Fibroblast of lung (primary cell): ENCODE measurements at places on chromosomes 11 and 22. TPM values are rescaled to one million over a fixed set of nuclear protein-coding genes. Genes with fewer than 3 reads are reported as not detected.

The GRAMD1B gene
- 0.26 and 0.83 TPM in 2 replicates for total RNA-seq

The NTM gene
- total RNA-seq, result 9.2 and 28.6 TPM in 2 replicates

- H3K4me1 ChIP-seq, result peaks cover 5% of the 10 kb centered on the region
- peak; percentile 94 for DNase-seq
- no peaks in the 10 kb centered on the region for H3K36me3 ChIP-seq
- no peaks in the 10 kb centered on the region for H3K27me3 ChIP-seq
- H3K27ac ChIP-seq, result no peak overlapping the region
Observed at GRCh38 chr11:121841487-121842191, 274.4 kb downstream of the BLID start.

- DNase-seq, result peak; percentile 44
- no peak overlapping the region for H3K4me3 ChIP-seq
- H3K36me3 ChIP-seq, result peaks cover 2% of the 10 kb centered on the region
Observed at GRCh38 chr11:108302121-108302785, 79.4 kb downstream of the ATM start.

GRCh38 chr11:73198677-73199076, 19.4 kb upstream of the P2RY2 start:
- no peak for DNase-seq
- no peaks in the 10 kb centered on the region for H3K4me1 ChIP-seq
- H3K4me3 ChIP-seq, result no peak overlapping the region
- no peaks in the 10 kb centered on the region for H3K36me3 ChIP-seq
- peaks cover 12% of the 10 kb centered on the region for H3K27me3 ChIP-seq

DNA sequence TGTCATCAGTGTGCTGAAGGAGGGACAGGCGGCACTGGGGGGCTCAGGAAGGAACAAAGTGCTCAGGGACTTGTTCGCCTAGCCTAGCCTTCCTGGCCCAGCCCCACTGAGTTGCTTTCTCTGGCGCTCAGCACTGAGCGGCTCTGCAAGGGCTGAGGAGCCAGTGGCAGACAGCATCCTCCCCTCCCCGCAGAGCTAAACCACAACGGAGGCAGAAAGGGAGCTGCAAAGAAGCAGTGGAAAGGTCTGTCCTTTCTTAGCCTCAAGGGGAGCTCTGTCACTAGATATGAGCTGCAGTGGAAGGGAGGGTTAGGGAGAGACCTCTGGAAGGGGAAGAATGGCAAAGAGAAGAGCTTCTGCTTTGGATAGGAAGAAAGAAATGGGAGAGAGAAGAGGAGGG, 89.7 kb upstream of the PHOX2A start:
- DNase-seq, result peak; percentile 10
- H3K27me3 ChIP-seq, result no peaks in the 10 kb centered on the region
- H3K27ac ChIP-seq, result no peak overlapping the region
- H3K4me3 ChIP-seq, result no peak overlapping the region
- no peaks in the 10 kb centered on the region for H3K36me3 ChIP-seq

DNA sequence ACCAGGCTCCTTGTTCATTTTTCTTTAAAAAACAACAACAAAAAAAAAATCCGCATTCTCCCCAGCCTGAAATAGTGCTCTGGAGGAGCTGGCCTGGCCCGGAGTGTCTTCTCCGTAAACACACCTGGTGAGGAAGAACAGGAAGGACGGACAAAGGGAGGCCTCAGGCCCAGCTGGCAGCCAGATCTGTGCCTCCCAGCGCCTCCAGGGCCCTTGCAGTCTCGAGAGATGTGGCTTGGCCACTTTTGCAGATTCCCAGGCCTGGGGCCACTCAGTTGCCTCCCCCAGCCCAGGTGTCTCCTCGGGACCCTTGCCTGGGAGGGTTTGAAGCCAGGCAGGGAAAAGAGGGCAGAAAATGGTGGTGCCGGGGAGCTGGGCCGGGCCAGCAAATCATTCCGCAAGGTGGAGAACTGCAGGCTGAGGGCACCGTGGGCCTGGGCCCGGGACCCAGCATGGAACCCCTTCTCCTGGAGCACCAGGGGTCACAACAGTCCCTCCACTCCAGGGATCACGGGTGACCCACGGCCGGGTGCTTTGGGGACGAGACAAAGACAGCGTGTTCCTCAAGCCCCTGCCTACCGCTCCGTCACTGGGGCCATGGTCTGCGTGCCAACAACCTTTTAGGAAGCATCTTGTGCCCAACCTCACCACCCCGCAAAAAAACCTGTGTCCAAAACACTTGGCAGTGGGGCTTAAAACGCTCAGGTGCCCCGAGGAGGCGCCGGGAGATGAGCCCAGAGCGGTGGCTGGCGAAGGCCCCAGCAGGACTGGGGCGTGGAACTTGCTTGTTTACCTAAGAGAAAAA, 67.1 kb upstream of the WNT7B start:
- peaks cover 3% of the 10 kb centered on the region for H3K36me3 ChIP-seq
- no peaks in the 10 kb centered on the region for H3K27me3 ChIP-seq
- H3K4me1 ChIP-seq, result peaks cover 23% of the 10 kb centered on the region
- H3K27ac ChIP-seq, result peak overlapping the region; percentile 86

DNA sequence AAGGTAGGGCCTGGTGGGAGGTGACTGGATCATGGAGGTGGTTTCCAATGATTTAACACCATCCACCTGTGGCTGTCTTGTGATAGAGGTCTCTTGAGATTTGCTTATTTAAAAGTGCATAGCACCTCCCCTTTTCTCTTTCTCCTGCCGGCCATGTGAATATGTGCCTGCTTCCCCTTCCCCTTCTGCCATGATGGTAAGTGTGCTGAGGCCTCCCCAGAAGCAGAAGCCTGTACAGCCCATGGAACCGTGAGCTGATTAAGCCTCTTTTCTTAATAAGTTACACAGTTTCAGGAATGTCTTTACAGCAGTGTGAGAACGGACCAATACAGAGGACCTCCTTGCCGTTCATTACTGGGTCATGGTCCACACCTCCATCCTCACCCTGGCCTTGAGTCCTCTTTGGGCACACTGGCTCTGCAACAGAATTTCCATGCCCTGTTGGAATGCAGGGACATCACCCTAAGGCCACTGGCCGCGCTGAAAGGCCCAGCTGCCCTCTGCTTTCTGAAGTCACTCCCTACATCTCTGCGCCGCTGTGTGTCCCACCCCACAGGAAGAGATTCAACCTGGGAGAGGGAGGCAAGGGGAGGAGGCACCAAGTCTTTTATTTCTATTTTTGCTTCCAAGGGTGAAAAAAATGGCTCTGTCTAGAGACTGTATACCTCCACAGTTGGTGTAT, 49.0 kb upstream of the DKK3 start:
- H3K36me3 ChIP-seq, result no peaks in the 10 kb centered on the region
- H3K4me3 ChIP-seq, result no peak overlapping the region
- H3K27ac ChIP-seq, result no peak overlapping the region
- no peaks in the 10 kb centered on the region for H3K27me3 ChIP-seq

DNA sequence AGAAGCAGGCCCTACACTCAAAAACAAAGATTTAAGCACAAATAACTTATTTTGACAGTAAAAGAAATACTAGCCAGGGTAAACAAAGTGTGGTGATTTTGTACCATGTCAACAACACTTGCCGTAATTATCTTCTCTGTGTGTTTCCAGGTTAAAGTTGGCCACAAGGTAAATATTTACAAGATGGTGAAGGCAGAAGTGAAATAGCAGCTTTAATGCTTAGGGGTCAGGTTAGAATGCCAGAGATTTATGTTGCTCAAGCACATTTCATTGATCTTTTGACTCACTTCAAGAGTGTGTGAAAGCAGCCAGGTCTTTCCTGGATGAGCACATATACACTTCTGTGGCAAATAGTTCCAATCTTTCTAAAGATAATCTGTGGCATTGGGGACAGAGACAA, 270.2 kb upstream of the LUZP2 start:
- no peak overlapping the region for H3K27ac ChIP-seq
- DNase-seq, result no peak
- H3K27me3 ChIP-seq, result no peaks in the 10 kb centered on the region
- H3K4me1 ChIP-seq, result no peaks in the 10 kb centered on the region
- no peaks in the 10 kb centered on the region for H3K36me3 ChIP-seq
